B cell (primary cell): ENCODE measurements at places on chromosomes 6 and 20.

- DNase-seq: no peak
- H3K27ac ChIP-seq: no peak overlapping the region
- no peaks in the 10 kb centered on the region for H3K27me3 ChIP-seq
- H3K4me3 ChIP-seq: no peak overlapping the region
Measured at GRCh38 chr20:58112017-58112781, 116.3 kb downstream of the ANKRD60 start.

- H3K27ac ChIP-seq: no peak overlapping the region
- H3K4me1 ChIP-seq: no peaks in the 10 kb centered on the region
- no peak for DNase-seq
- no peak overlapping the region for H3K4me3 ChIP-seq
Measured at GRCh38 chr6:117423754-117424153, 2.0 kb downstream of the ROS1 start.

- H3K4me3 ChIP-seq: no peak overlapping the region
- H3K36me3 ChIP-seq: no peaks in the 10 kb centered on the region
- H3K4me1 ChIP-seq: no peaks in the 10 kb centered on the region
- H3K27me3 ChIP-seq: no peaks in the 10 kb centered on the region
- no peak for DNase-seq
Measured at GRCh38 chr6:100209323-100210136, 215.5 kb upstream of the MCHR2 start.

DNA sequence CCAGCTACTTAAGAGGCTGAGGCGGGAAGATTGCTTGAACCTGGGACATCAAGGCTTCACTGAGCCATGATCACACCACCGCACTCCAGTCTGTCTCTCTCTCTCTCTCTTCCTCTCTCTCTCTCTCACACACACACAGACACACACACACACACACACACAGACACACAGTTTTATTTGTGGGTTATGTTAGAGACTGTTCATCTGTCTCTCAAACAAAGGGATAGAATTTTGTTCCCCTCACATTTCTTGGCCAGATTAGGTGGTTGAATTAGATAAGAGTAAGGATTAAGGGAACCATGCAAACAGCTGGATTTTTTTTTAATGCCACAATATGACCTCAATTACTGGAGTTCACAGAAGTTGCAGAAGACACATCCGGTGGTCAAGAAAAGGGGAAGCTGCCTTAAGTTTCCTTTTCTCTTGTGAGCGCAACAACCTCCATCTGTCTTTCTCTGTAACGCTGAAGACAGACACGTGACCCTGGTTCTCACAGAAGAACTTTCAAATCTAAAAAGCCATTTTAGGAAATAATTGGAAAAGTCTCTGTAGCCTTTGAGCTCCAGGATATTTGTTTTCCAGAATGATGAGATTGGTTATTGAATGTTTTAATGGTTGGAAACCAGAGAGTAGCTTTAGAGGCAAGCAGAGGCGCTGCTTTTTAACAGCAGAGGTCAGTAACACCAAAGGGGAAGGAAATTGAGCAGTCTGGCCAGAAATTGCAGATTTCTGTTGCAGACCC, 32.9 kb upstream of the LGSN start:
- H3K4me3 ChIP-seq: peak overlapping the region; percentile 45
- no peaks in the 10 kb centered on the region for H3K27me3 ChIP-seq
- peak; percentile 80 for DNase-seq
- no peaks in the 10 kb centered on the region for H3K36me3 ChIP-seq
- H3K27ac ChIP-seq: peak overlapping the region; percentile 56
- H3K4me1 ChIP-seq: peaks cover 13% of the 10 kb centered on the region

GRCh38 chr20:53335555-53335954, 258.1 kb downstream of the ZNF217 start:
- no peak for DNase-seq
- H3K36me3 ChIP-seq: no peaks in the 10 kb centered on the region
- no peaks in the 10 kb centered on the region for H3K4me1 ChIP-seq

GRCh38 chr6:40807484-40807883, 220.3 kb upstream of the LRFN2 start:
- H3K4me1 ChIP-seq: peaks cover 21% of the 10 kb centered on the region
- no peak overlapping the region for H3K4me3 ChIP-seq
- DNase-seq: no peak
- peaks cover 4% of the 10 kb centered on the region for H3K27me3 ChIP-seq
- no peak overlapping the region for H3K27ac ChIP-seq

- H3K4me3 ChIP-seq: no peak overlapping the region
- H3K27me3 ChIP-seq: no peaks in the 10 kb centered on the region
- peak; percentile 86 for DNase-seq
- no peak overlapping the region for H3K27ac ChIP-seq
- H3K4me1 ChIP-seq: peaks cover 11% of the 10 kb centered on the region
- H3K36me3 ChIP-seq: no peaks in the 10 kb centered on the region
Measured at GRCh38 chr6:40148882-40149573, 214.8 kb upstream of the MOCS1 start.

- H3K27ac ChIP-seq: no peak overlapping the region
- H3K36me3 ChIP-seq: no peaks in the 10 kb centered on the region
- no peak overlapping the region for H3K4me3 ChIP-seq
- H3K4me1 ChIP-seq: no peaks in the 10 kb centered on the region
Measured at GRCh38 chr6:136470044-136470443, 80.2 kb downstream of the MAP7 start.

- no peak for DNase-seq
- no peaks in the 10 kb centered on the region for H3K27me3 ChIP-seq
- H3K27ac ChIP-seq: no peak overlapping the region
Measured at GRCh38 chr6:109252261-109253041, 129.8 kb downstream of the CD164 start.

DNA sequence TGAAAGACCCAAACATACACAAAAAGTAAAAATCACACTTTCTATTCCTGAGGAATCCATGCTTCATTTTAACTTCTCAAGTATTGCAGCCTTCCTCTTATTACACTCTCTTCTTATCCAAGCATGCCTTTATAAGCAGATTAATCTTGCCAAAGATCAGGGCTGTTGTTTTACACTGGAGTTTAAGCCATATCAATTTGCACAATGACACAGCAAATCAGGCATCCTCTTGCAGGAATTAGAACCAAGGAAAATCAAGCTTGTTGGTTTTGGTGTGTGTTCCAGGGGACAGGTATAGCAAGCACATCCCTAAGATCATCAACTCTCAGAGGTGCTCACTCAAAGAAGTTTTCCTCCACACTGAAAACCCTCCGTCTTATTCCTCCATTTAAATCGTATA, 69.5 kb downstream of the CYP39A1 start:
- no peak overlapping the region for H3K27ac ChIP-seq
- DNase-seq: no peak
- no peaks in the 10 kb centered on the region for H3K36me3 ChIP-seq
- no peak overlapping the region for H3K4me3 ChIP-seq
- no peaks in the 10 kb centered on the region for H3K27me3 ChIP-seq
- H3K4me1 ChIP-seq: no peaks in the 10 kb centered on the region

DNA sequence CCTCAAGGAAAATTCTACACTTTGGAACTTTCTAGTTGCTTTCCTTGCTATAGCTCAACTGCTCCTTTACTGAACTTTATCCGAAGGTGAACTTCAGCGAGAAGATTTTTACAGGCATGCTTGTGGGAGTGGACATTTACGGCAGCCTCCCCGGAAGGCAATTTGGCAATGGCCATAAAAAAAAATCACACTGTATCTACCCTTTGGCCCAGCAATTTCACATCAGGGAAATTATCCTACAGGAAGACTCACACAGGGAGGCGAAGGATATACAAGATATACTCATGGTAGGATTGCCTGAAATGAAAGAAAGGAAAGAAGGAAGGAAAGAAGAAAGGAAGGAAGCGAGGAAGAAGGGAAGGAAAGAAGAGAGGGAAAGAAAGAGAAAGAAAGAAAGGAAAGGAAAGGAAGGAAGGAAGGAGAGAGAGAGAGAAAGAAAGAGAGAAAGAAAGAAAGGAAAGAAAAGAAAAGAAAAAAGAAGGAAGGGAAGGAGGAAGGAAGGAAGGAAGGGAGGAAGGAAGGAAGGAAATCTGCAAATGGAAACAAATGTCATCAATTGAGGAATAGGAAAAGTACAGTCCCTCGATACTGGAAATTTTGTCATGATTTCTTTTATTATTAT, 25.7 kb downstream of the OVOL2 start:
- no peak for DNase-seq
- H3K36me3 ChIP-seq: no peaks in the 10 kb centered on the region
- H3K27me3 ChIP-seq: no peaks in the 10 kb centered on the region

DNA sequence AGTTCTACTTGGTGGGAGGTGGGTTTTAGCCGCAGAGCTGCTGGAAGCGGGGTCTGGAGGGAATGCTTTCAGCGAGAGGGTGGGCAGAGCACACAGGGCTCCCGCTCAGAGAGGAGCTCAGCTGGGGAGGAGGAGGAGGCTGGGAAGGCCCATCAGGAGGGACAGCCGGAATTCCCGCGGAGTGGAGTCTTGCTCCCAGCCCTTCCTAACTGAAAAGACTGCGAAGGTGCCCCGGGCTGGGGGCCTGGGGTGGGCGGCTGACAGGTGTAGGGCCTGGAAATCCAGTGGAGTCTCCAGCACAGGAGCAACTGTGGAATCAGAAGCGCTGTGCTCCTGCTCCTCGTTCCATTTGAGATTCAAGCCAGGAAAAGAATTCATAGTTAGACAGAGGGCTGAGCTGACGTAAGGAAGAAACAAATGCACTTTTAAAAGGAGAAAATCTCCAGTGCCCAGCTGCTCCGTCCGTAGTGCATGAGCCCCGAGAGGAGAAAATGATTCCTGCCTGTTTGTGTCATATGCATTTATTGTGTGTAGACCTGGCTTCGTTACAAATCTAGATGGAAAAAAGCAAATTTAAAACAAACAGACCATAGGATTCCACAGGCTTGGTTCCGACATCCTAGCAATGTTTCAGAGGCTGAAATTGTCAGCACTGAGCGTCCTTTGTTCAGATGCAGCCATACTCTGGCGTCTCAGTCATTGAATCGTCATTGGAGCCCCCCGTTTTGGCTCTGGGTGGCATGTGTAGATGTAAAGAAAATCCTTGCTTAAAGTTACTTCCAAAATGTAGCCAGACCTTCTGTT, 197.7 kb downstream of the SMOC2 start:
- H3K4me3 ChIP-seq: no peak overlapping the region
- no peaks in the 10 kb centered on the region for H3K4me1 ChIP-seq
- no peak for DNase-seq
- no peaks in the 10 kb centered on the region for H3K36me3 ChIP-seq
- no peaks in the 10 kb centered on the region for H3K27me3 ChIP-seq

GRCh38 chr20:14134004-14134403, 138.7 kb downstream of the MACROD2 start:
- DNase-seq: no peak
- no peak overlapping the region for H3K4me3 ChIP-seq
- no peak overlapping the region for H3K27ac ChIP-seq
- H3K27me3 ChIP-seq: no peaks in the 10 kb centered on the region

DNA sequence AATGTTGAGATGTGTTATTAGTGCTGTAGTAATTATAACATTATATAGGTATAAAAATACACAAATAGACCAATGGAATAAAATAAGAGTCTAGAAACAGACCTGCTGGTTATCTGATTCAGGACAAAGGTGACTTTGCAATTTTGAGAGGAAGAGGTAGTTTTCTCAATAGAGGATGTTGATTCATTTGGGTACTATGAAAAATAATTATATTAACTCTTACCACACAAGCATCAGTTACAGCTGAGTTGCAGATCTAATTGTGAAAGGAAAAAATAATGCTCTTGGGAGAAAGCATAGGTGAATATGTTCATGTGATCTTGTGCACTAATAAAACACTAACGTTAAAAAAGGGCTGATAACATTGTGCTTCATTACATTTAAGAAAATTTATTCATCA, 103.0 kb downstream of the BCKDHB start:
- DNase-seq: no peak
- no peak overlapping the region for H3K4me3 ChIP-seq
- H3K4me1 ChIP-seq: no peaks in the 10 kb centered on the region

DNA sequence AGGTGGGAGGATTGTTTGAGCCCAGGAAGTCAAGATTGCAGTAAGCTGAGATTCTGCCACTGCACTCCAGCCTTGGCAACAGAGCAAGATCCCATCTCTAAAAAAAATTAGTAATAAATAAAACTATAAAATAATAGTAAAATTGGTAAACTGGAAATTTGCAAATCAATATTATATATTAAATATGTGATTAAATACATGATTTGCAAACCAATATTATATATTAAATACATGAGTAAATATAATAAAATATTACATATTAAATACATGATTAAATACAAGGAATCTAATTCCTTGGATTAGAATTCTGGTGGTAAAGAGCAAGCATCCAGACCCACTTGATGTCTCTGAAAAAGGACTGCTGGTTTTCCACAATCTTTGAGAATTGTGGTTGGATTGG, 35.8 kb downstream of the FUT9 start:
- H3K36me3 ChIP-seq: no peaks in the 10 kb centered on the region
- H3K4me1 ChIP-seq: no peaks in the 10 kb centered on the region
- DNase-seq: no peak
- no peak overlapping the region for H3K27ac ChIP-seq
- H3K27me3 ChIP-seq: no peaks in the 10 kb centered on the region

DNA sequence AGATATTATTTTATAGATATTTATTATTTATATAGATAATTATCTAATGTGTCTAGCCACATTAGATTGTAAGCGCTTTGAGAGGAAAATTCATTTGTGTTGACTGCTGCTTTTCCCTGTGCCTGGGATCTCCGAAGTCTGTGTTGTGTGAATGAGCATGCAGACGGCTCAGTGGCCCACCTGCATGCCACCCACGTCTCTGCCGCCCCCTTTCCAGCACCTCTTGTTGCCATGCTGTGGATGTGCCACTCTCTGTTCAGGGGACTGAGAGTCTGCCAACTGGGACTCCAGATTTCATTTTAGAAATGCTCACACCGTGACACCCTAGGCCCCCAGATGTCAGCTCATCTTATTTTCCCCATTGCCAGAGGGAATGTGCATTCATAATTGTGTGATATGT, 139.7 kb downstream of the JARID2 start:
- DNase-seq: no peak
- H3K4me3 ChIP-seq: no peak overlapping the region
- no peak overlapping the region for H3K27ac ChIP-seq
- H3K36me3 ChIP-seq: no peaks in the 10 kb centered on the region
- H3K4me1 ChIP-seq: peaks cover 62% of the 10 kb centered on the region
- no peaks in the 10 kb centered on the region for H3K27me3 ChIP-seq

DNA sequence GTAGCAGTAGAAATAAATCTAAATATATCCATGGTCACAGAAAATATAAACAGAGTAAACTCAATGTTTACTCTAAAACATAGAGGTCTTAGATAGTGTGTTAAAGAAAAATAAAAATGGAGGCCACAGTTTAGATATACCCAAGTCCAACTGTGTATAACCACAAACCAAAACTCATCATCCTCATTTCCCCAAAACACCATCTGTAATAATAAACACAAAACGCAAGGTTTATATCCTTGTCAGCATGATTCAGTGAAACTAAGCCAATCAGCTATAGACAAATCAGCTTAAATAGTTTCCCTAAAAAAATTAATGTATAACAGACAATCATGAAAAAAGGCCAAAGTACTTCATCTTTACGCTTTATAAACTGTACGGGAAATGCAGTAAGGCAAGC, 2.7 kb upstream of the HACE1 start:
- no peak overlapping the region for H3K4me3 ChIP-seq
- no peak for DNase-seq
- H3K27ac ChIP-seq: no peak overlapping the region
- peaks cover 8% of the 10 kb centered on the region for H3K4me1 ChIP-seq

GRCh38 chr20:16005021-16005914, 568.0 kb downstream of the KIF16B start:
- H3K4me1 ChIP-seq: no peaks in the 10 kb centered on the region
- H3K27ac ChIP-seq: no peak overlapping the region
- no peaks in the 10 kb centered on the region for H3K27me3 ChIP-seq
- H3K36me3 ChIP-seq: no peaks in the 10 kb centered on the region

- peak overlapping the region; percentile 99 for H3K27ac ChIP-seq
- H3K27me3 ChIP-seq: no peaks in the 10 kb centered on the region
- H3K4me3 ChIP-seq: no peak overlapping the region
- peaks cover 51% of the 10 kb centered on the region for H3K4me1 ChIP-seq
Measured at GRCh38 chr20:32971703-32972161, 32.5 kb downstream of the SUN5 start.
